ENCODE measurements at places on chromosomes 7 and 10. TPM values are rescaled to one million over a fixed set of nuclear protein-coding genes. Genes with fewer than 3 reads are reported as not detected.

Gene CUX1
- 22.2 TPM for polyA plus RNA-seq

Gene MMS19
- 29.1 TPM for polyA plus RNA-seq

Gene PTPN12
- 4.8 TPM for polyA plus RNA-seq

Gene PPP1R17
- polyA plus RNA-seq, result not detected

Gene ARMC3
- polyA plus RNA-seq, result 0.10 TPM

Gene PODXL
- polyA plus RNA-seq, result 1.3 TPM

Gene CXCL12
- not detected for polyA plus RNA-seq

Gene STOX1
- polyA plus RNA-seq, result 0.24 TPM

Gene SYT15B
- polyA plus RNA-seq, result not detected
